8988T (cell line): ENCODE measurements at places on chromosomes 2 and 18.

DNA sequence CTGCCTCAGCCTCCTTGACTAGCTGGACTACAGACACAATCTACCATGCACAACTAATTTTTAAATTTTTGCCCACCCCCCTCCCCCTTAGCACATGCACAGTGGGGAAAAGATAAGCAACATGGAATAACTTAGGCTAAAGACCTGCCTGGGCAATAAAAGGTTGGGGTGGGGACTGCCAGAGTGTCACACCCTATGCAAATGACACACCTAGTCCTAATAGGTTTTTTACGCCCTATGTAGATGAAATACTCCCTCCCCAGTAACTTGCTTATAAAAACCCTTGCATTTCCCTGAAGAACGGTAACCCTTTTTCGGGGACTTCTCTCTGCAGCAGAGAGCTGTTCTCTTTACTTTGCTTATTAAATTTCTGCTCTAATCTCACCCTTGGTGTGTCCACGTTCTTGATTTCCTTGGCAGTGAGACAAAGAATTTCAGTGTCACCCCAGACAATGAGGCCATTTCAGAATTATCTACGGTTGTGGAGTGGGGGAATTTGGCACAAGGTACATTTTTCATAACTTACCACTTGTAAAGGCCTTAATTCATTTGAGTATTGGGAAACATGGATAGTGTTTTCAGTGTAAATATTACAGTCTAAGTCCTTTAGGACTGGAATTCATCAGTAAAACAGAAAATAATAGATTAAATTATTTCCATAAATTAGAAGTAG lies 109.2 kb downstream of the NOL4 start:
- DNase-seq: no peak

DNA sequence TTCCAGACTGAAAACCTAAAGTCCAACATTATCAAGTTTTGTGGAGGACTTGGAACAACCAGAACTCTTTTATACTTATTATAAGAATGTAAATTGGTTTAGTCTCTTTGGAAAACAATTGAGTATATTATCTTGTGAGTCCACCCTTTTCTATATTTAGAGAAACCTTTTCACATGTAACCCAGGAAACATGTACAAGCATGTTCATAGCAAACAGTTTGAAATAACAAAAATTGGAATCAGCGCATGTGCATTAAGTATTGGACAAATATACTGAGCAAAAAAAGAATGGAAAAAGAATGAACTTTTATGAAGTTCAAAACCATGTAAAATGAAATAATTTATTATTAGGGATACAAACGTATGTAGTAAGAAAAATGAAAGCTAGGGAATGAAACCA lies 246.0 kb downstream of the WDR7 start:
- DNase-seq: no peak

GRCh38 chr2:216081487-216082116 lies at the start of the genes PECR and TMEM169:
Gene PECR (minus strand): TSS chr2:216081809. CDS start chr2:216081741, 68 bp downstream.
Gene TMEM169 (plus strand): TSS chr2:216081919. CDS start chr2:216095964, 14,045 bp downstream.
- DNase-seq: peak; percentile 81

- DNase-seq: no peak
These were observed 108.4 kb upstream of the YPEL5 start for GRCh38 chr2:30038419-30038818.

DNA sequence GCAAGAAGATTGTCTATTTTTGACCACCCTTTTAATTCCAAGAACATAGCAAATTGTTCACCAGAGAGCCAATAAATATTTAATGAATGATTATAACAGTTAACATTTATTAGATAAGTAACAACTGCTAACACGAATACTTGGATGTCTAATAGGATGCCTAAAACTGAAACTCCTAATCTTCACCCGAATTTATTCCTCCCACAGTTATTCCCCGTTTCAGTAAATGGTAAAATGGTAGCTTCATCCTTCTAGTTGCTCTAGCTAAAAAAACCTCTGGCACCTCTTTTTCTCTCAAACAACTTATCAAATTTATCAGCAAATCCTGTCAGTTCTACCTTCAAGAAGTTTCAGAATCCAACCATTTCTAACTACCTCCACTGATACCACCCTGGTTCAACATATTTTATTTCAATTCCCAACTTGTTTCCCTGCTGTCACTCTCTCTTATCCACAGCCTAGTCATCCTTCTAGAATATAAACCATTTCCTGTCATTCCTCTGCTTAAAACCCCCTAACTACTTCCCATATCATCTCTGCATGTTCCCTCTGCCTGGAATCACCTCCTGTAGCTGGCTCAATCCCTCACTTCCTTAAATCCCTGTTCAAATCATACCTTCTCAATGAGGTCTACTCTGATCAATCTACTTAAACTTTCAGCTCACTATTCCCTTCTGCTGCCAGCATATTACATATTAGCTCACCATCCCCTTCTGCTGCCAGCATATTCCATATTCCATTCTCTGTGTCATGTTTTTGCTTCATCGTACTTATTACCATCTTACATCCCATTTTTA lies 93.8 kb downstream of the ROCK2 start:
- no peak for DNase-seq

DNA sequence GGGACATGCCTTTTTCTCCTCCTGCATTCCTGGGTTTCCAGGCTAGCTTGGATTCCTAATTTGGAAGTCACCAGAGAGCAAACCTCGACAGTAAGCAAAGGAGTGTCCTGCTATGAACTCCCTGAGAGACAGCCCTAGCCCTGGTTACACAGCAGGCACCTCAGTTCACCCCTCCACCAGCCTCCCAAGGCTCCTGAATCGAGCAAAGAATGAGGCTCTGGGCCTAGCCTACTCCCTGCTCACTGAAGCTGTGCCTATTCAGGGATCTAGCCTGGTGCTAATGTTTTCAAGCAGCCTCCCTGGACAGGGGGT lies 66.7 kb upstream of the RMDN2 start:
- no peak for DNase-seq

- no peak for DNase-seq
These were observed 13.7 kb upstream of the RMDN2 start for GRCh38 chr2:37911296-37911873.

DNA sequence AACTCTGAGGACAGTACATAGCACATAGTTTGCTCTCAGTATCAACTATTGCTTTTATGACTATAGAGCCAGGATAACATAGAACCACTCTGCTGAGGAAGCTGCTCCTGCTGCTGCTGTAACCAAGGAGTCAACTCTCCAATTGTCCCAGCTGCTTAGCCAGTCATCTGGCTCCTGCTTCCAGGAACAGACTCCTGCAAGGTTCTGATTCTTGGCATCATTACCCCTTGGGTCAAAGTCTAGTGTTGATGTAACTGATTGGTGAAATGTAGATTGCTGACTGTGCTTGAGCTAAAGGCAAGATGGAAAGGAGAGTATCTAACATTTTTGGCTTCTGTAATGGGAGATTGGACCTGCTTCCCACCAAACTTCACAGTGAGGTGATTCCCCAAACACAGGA lies 261.9 kb upstream of the FSHR start:
- no peak for DNase-seq

- DNase-seq: no peak
These were observed 380.5 kb upstream of the HNRNPA3 start for GRCh38 chr2:176832086-176832485.

DNA sequence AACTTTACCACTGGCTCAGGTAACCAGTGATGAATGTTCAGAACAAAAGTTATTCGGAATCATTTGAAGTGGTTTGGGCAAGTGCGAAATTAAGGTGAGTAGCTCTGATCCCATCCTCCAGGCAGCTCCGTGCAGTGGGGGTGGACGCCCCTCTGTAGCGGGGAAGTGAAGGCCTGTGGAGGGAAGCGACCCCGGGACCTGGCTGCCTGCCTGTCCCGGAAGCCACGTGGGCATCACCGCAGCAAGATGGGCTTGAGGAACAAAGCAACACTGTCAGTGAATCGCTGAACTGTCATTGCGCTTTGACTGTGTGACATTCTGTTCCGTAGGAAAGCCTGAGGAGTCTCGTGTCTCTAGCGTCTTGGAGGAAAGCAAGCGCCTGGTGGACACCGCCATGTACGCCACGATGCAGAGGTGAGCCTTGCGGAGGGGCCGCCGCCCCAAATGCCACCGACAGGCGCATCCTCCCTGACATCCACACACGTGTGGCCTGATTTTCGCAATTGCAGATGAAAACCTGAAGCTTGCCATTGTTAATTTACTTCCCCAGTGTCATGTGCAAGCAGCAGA lies 9.5 kb downstream of the TPO start:
- DNase-seq: no peak

DNA sequence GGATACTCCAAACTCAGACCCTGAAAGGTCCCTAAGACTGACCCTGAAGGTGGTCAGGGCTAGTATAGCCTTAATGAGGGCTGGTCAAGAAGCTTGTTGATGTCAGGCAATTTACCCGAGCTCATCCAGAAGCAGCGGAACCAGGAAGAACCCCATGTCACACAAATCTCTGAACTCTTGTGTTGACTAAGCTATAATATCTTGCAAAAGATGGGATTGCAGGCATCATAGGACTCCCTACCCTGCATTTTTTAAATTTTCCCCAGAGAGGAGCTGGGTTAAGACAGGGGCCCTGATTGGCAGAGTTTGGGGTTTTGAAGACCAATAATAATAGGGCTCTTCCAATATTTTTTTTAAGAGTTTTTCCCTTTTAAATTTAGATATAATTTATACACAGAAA lies 2.0 kb upstream of the PLEKHB2 start:
- DNase-seq: no peak

- no peak for DNase-seq
These were observed 112.3 kb downstream of the SEPTIN10 start for GRCh38 chr2:109501461-109501860.

- DNase-seq: no peak
These were observed 17.8 kb downstream of the CTAGE1 start for GRCh38 chr18:22399949-22400348.

- DNase-seq: no peak
These were observed 62.6 kb upstream of the STK17B start for GRCh38 chr2:196233805-196234475.

DNA sequence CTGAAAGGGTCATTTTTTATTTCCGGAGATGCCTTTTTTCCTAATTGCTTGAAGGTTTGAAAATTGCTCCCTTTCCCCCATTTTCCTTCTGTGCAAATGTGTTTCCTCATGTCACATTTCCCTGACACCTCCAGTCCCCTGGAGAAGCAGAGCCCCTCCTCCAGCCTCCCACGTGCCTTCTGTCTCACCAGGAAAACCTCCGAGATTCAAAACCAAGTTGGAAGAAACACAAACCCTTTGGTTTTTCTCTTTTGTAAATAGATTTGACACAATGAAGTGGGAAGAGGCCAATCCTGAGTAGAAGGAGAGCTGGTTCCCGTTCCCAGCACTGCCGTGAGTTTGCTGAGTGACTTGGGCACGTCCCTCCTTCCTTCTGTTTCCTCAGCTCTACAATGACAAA lies 125.4 kb upstream of the MYCN start:
- DNase-seq: no peak

DNA sequence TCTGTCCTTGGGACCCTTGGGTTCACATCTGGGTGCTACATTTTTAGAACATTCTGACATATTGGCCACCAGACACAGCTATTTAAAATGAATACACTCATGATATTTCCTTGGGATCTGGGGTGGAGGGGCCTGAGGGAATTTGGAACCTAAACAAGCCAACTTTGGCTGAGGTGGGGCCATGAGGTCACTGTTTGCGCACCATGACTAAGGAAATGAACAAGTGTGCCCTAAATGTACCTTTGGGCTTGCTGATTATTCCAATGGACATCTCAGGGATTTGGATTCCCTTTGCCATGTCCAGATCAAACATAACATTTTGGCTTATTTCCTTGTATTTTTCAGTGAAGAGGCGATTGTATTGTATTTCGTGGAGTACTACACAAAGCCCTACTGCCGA lies 80.5 kb upstream of the SEC11C start:
- no peak for DNase-seq

GRCh38 chr2:33220533-33220932 lies 255.9 kb upstream of the RASGRP3 start:
- no peak for DNase-seq

DNA sequence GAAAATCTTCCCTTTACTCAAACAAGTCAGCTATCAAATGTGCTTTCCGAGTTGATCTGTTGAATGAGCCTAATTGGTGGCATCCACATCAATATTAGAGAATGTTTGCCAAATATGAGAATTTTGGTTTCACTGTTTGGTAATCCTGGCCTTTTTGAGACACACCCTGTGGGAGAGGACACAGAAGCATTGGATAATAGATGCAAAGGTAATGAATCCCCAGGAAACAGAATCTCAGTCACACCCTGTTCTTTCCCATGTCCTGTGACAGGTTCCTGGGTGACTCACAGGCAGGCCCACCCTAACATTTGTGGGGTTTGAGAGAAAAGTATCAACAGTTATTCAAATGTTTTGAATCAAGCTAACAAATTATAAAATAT lies 99.8 kb upstream of the PELI1 start:
- DNase-seq: no peak

- no peak for DNase-seq
These were observed 41.6 kb downstream of the RBBP8 start for GRCh38 chr18:22974707-22975106.

GRCh38 chr2:235968155-235968554 lies 200.0 kb downstream of the GBX2 start:
- DNase-seq: no peak

DNA sequence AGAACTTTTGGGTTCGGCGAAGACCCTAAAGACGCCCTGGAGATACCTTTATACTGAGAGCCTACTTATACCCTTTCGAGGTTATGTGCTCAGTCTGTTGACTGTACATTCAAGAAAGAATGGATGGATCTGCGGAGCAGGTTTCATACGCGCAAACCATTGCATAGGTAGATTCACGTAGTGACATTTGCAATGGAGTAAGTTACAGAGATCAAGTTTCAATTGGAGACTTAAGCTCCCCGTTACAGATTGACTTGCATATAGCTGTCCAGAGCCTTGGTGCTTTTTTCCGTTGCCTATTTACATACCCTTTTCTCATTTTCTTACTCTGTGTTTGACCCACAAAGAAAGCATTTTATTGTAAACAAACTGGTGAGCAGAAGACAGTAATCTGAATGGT lies 923 bp downstream of the PSMD1 start:
- DNase-seq: no peak

DNA sequence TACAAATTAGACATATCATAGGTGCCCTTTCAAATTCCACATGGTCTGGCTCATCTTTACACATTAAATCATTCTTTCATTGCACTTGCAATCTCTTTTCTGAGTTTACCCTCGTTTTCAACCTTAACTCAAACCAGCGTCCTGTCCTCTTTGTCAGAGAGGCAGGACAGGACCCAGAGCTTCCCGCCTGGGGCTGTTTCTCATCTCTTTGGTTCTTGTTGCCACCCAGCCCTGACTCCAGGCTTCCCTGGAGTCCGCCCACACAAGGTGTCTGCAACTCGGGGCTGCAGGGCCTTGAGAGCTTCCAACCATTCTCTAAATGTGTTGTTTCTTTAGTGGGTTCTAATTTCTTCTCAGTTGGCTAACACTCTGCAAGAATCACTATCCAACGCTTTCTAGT lies 24.4 kb downstream of the RBMS1 start:
- no peak for DNase-seq

- no peak for DNase-seq
These were observed 57.6 kb downstream of the DOCK10 start for GRCh38 chr2:224984637-224985036.

- DNase-seq: no peak
These were observed 72.2 kb downstream of the XRCC5 start for GRCh38 chr2:216181351-216181750.

- DNase-seq: no peak
These were observed 99.9 kb upstream of the FANCL start for GRCh38 chr2:58341047-58341446.

- DNase-seq: peak; percentile 62
These were observed 1.6 kb downstream of the MTCL1 start for GRCh38 chr18:8706791-8707555.
